Endothelial cell of umbilical vein (primary cell): ENCODE measurements at places on chromosomes 3 and 15. TPM values are rescaled to one million over a fixed set of nuclear protein-coding genes. Genes with fewer than 3 reads are reported as not detected.
A peak's percentile ranks its signal among the peaks of the same experiment; 100 is the strongest.

DNA sequence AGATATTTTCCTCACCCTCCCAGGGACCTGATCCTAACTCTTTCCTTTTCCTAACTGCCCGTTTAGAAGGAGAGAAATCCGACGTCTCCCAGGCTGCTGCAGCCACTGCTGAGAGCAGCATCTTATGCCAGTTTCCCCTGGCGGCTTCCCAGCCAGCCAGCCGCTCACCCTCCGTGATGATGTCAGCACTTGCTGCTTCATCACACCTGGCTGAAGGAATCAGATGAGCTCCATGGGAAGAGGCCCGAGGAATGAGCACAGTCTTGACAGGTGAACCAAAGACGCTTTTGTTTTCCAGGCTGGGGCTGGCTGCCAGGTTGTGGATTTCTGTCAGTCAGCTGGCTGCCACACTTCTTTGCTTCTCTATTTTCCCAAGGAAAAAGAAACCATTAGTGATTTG lies 445.1 kb upstream of the RBMS3 start:
- H3K4me1 ChIP-seq = no peaks in the 10 kb centered on the region
- H3K27ac ChIP-seq = no peak overlapping the region
- no peak overlapping the region for H3K4me3 ChIP-seq
- peaks cover 25% of the 10 kb centered on the region for H3K27me3 ChIP-seq

GRCh38 chr3:193236599-193236998 lies 4.4 kb upstream of the PLAAT1 start:
- H3K4me1 ChIP-seq = peaks cover 5% of the 10 kb centered on the region
- H3K27ac ChIP-seq = no peak overlapping the region
- no peak overlapping the region for H3K4me3 ChIP-seq
- no peak for DNase-seq

DNA sequence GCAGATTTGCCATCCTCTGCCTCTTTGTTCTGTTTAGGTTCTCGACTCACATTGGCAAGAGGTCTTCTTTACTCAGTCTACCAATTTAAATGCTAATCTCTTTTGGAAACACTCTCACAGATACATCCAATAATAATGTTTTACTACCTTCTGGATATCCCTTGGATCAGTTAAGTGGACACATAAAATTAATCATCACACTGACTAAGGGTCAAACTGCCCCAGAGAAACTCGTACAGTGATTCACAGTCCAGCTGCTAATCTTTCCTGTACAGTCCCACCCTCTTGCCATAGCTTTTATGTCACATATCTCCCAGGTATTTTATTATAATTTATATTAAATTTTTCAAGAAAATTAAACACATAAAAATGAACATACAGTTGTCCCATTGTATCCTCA lies 360.8 kb upstream of the RGMA start:
- no peak overlapping the region for H3K4me3 ChIP-seq
- H3K27ac ChIP-seq = no peak overlapping the region
- DNase-seq = no peak
- H3K4me1 ChIP-seq = no peaks in the 10 kb centered on the region

GRCh38 chr3:58044691-58045483 lies 36.7 kb downstream of the FLNB start:
- no peak overlapping the region for H3K4me3 ChIP-seq
- H3K36me3 ChIP-seq = no peaks in the 10 kb centered on the region
- H3K27ac ChIP-seq = peak overlapping the region; percentile 66
- peaks cover 87% of the 10 kb centered on the region for H3K4me1 ChIP-seq

- no peak overlapping the region for H3K27ac ChIP-seq
- no peak for DNase-seq
- no peaks in the 10 kb centered on the region for H3K36me3 ChIP-seq
- H3K4me1 ChIP-seq = peaks cover 29% of the 10 kb centered on the region
- H3K4me3 ChIP-seq = no peak overlapping the region
- H3K27me3 ChIP-seq = no peaks in the 10 kb centered on the region
Observed at GRCh38 chr3:43410592-43410991, 124.3 kb downstream of the SNRK start.

DNA sequence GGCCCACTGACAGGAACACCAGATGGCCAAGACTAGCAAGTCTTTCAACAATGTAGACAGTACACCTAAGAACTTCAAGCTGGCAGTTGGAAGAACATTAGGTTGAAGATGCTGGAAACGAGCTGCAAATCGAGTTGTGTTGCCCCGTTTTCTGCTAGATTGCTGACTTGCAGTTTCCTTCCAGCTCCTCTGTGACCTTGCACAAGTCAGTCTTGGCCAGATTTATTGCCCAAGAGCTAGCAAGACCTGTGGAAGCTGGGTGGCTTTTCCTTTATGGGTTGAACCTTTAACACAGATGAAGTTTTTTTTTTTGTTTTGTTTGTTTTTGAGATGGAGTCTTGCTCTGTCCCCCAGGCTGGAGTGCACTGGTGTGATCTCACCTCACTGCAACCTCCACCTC lies 2.9 kb upstream of the RBM6 start:
- H3K27ac ChIP-seq = no peak overlapping the region
- no peak for DNase-seq
- H3K27me3 ChIP-seq = no peaks in the 10 kb centered on the region
- no peak overlapping the region for H3K4me3 ChIP-seq

- no peaks in the 10 kb centered on the region for H3K4me1 ChIP-seq
- no peaks in the 10 kb centered on the region for H3K27me3 ChIP-seq
- no peak overlapping the region for H3K27ac ChIP-seq
Observed at GRCh38 chr3:121885386-121885785, 8.8 kb upstream of the SLC15A2 start.

GRCh38 chr3:94643400-94643799 lies 580.5 kb downstream of the NSUN3 start:
- H3K4me1 ChIP-seq = no peaks in the 10 kb centered on the region
- no peak overlapping the region for H3K27ac ChIP-seq
- H3K27me3 ChIP-seq = no peaks in the 10 kb centered on the region
- H3K4me3 ChIP-seq = no peak overlapping the region

- H3K36me3 ChIP-seq = no peaks in the 10 kb centered on the region
- no peak for DNase-seq
- no peak overlapping the region for H3K27ac ChIP-seq
- H3K4me3 ChIP-seq = no peak overlapping the region
- H3K4me1 ChIP-seq = no peaks in the 10 kb centered on the region
Observed at GRCh38 chr15:87131067-87131466, 1051.4 kb downstream of the AGBL1 start.

- H3K4me3 ChIP-seq = no peak overlapping the region
- H3K4me1 ChIP-seq = no peaks in the 10 kb centered on the region
- no peak for DNase-seq
Observed at GRCh38 chr15:74312445-74313007, 54.9 kb downstream of the CYP11A1 start.

- no peak for DNase-seq
- no peaks in the 10 kb centered on the region for H3K36me3 ChIP-seq
- H3K4me3 ChIP-seq = no peak overlapping the region
- H3K4me1 ChIP-seq = no peaks in the 10 kb centered on the region
Observed at GRCh38 chr3:85574006-85574705, 615.4 kb downstream of the CADM2 start.

DNA sequence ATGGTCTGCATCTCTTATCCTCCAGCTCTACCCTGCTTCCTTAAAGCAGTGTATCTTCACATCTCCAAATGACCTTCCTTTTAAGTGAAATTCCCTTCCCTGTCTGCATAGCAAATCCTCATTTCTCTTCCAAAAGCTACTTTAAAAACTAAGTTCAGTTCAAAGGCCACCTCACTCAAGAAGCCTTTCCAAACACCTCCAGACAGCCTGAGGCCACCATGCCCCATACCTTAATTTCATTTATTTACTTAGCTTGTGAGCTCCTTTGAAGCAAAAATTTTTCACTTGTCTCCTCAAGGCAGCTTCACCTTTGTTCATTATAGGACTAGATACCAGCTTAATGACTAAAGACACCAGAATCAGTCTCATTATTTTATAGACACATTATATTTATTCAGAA lies 39.4 kb downstream of the PIGB start:
- no peak overlapping the region for H3K27ac ChIP-seq
- no peak for DNase-seq
- H3K36me3 ChIP-seq = no peaks in the 10 kb centered on the region
- no peak overlapping the region for H3K4me3 ChIP-seq

GRCh38 chr15:100926971-100927756 lies 8.0 kb downstream of the LRRK1 start:
- peaks cover 8% of the 10 kb centered on the region for H3K36me3 ChIP-seq
- H3K27ac ChIP-seq = no peak overlapping the region
- no peaks in the 10 kb centered on the region for H3K27me3 ChIP-seq
- no peak for DNase-seq
- H3K4me1 ChIP-seq = peaks cover under 1% of the 10 kb centered on the region

GRCh38 chr3:166582236-166582635 lies 745.0 kb upstream of the BCHE start:
- no peak overlapping the region for H3K4me3 ChIP-seq
- no peaks in the 10 kb centered on the region for H3K27me3 ChIP-seq
- no peaks in the 10 kb centered on the region for H3K36me3 ChIP-seq
- H3K4me1 ChIP-seq = no peaks in the 10 kb centered on the region
- no peak for DNase-seq

DNA sequence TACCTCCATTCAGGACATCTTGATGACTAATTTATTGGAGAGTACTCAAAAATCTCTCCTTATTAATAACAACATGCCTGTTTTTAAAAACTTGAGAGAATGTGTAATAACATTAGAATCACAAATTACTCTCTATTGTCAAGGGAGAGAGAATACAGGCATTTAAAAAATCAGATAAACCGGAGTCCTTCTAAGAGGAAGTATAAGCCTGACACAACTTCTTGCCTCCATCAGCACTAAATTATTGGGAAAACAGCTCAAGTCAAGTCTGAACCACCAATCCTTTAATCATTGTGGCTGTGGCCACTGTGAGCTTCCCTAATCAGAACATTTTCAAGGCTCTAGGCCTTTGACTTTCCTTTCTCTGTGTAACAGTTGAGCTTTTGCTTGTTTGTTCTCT lies 38.0 kb downstream of the SSR3 start:
- H3K36me3 ChIP-seq = no peaks in the 10 kb centered on the region
- H3K27me3 ChIP-seq = peaks cover 3% of the 10 kb centered on the region
- H3K4me3 ChIP-seq = no peak overlapping the region
- DNase-seq = no peak
- H3K27ac ChIP-seq = no peak overlapping the region
- H3K4me1 ChIP-seq = peaks cover 3% of the 10 kb centered on the region

DNA sequence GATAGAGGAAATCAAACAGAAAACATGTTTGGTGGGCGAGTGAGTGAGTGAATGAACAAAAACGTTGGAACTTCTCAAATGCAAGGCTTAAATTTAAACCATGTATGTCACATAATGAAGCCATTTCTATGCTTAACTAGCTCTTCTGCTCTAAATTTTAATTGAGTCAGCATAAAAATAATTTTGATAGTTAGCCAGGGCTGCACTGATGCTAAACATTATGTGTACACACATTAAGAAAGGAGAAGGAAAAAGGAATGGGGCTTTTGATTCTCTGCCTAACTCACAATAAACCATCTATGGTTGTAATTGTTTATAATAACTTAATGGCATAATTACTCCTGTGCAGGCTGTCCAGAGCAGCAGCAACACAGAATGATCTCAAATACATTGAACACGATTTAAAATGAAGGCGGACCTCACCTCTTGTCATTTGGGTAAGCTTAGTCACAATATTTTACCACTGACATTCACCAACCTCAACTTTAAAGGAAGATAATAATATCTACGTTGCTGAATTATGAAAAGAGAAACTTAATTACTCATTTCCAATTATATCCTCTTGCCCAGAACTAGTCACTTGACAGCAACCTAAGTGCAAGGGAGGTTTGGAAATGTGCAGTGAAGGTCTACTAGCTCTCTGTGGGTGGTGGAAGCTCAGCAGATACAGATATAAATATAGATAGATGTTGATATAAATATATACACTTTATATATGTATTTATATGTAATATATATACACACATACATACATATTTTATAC lies 318.4 kb upstream of the TRIM42 start:
- DNase-seq = no peak
- H3K27ac ChIP-seq = no peak overlapping the region
- no peaks in the 10 kb centered on the region for H3K4me1 ChIP-seq
- no peaks in the 10 kb centered on the region for H3K36me3 ChIP-seq
- no peak overlapping the region for H3K4me3 ChIP-seq

DNA sequence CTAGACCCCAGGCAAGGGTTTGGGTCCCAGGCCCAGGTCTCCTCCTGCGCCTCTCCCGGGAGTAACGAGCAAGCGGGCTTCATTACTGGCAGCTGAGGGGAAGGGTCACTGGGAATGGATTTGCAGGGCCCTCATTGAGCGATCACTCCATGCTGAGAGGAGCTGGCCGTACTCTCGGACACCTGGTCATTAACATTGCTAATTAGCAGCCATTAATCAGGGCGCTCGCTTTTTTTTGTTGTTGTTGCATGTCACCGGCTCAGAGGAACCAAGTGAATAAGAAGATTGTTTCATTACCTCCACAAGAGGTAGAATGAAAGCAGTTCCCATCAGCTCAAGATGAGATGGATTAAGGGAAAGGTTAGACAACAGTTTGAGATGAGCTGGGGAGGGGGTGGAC lies 293.0 kb upstream of the ATP11B start:
- DNase-seq = no peak
- H3K27me3 ChIP-seq = no peaks in the 10 kb centered on the region
- no peaks in the 10 kb centered on the region for H3K4me1 ChIP-seq
- no peaks in the 10 kb centered on the region for H3K36me3 ChIP-seq
- no peak overlapping the region for H3K27ac ChIP-seq

DNA sequence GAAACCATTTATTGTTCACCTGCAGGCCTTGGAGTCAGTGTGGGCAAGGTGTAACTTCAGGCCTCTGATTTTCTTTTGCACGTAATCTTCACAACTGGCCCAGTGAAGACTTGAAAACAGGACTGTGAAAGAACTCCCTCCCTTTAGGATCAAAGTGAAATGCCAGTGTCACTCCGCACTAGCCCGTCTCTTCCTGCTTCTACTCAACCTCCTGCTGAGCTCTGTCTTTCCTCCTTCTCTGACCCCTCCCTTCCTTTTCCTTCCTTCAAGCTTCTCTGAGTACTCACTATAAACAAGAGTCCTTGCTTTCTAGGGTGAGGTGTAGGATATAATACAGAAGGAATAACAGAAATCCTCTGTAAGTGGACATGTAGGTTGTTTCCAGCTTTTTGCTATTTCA lies 28.5 kb downstream of the TMEM41A start:
- no peak for DNase-seq
- H3K36me3 ChIP-seq = no peaks in the 10 kb centered on the region
- H3K4me3 ChIP-seq = no peak overlapping the region

GRCh38 chr3:189792046-189792929 lies 161.1 kb downstream of the TP63 start:
- H3K27ac ChIP-seq = no peak overlapping the region
- H3K4me3 ChIP-seq = no peak overlapping the region
- no peaks in the 10 kb centered on the region for H3K36me3 ChIP-seq
- no peak for DNase-seq

DGKG gene
- polyA plus RNA-seq = not detected in 2 replicates

CD80 gene
- not detected in 2 replicates for polyA plus RNA-seq

ITGA11 gene
- polyA plus RNA-seq = 0.83 and 1.0 TPM in 2 replicates

SHC4 gene
- 0.10 TPM in 1 of 2 replicates, not detected in the other for polyA plus RNA-seq

GRAMD1C gene
- polyA plus RNA-seq = 3.1 and 7.0 TPM in 2 replicates

ASB14 gene
- polyA plus RNA-seq = 0.01 TPM in 1 of 2 replicates, not detected in the other

PPARG gene
- 0.14 and 0.15 TPM in 2 replicates for polyA plus RNA-seq

GXYLT2 gene
- polyA plus RNA-seq = 0.05 and 0.07 TPM in 2 replicates

MAP1A gene
- 0.68 and 0.78 TPM in 2 replicates for polyA plus RNA-seq

CYP11A1 gene
- polyA plus RNA-seq = 0.08 TPM in 1 of 2 replicates, not detected in the other

MYZAP gene
- polyA plus RNA-seq = 5.2 and 6.3 TPM in 2 replicates

ALPK3 gene
- polyA plus RNA-seq = 18.4 and 18.7 TPM in 2 replicates

SYNPR gene
- not detected in 2 replicates for polyA plus RNA-seq

MINAR1 gene
- 0.33 TPM in 2 replicates for polyA plus RNA-seq
